Epithelial cell of prostate (primary cell): ENCODE measurements at places on chromosomes 1 and 21.

GRCh38 chr1:60547821-60548220 lies 474.3 kb upstream of the C1orf87 start:
- DNase-seq, result no peak

DNA sequence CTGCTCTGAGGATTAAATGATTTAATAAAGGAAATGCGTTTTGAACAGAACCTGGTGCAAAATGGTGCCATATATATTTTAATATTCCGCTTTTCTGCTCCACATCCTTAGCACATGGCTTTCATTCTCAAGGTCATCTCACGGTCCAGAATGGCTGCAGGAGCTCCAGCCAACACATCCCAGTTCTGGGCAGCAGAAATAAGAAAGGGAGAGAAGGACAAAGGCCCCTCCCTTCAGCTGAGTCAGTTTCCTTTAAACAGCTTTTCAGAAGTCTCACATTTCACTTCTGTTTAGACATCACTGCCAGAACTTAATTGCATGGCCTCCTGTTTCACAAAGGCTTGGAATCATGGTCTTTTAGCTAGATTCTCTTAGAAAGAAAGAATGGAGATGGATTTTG lies 75.2 kb upstream of the LRRN2 start:
- DNase-seq, result no peak

DNA sequence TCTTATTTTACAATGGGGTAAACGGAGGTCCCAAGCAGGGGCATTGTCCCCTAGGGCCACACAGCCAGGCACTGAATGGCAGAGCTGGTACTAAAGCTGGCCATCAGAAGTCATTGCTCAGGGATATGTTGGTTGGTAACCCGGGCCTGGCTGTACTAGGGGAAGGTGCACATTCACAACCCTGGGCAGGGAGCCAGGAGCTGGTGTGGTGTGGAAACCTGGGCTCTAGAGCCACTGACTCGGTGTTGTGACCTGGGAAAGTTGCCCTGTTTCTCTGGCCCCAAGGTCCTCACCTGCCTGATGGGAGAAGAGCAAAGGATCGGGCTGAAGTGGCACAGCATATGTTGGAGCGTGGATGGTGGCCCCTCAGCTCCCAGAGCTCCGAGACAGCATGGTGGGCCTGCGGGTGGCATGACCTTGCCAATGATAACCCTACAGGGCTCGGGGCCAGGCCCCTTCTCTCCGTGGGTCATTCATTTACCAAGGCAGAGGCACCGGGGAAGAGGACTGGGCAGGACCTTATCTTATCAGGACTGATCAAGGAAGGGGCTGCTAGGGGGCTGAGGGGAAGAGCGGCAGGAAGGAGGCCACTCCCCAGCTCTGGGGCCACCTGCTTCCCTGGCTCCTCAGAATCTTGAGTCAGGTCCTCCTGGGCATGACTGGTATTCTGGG lies 274.1 kb downstream of the TRABD2B start:
- no peak for DNase-seq

- DNase-seq, result no peak
Measured at GRCh38 chr1:228900099-228900885, 165.0 kb downstream of the RHOU start.

- DNase-seq, result no peak
Measured at GRCh38 chr1:11729155-11729497, 6.8 kb upstream of the AGTRAP start.

- DNase-seq, result no peak
Measured at GRCh38 chr1:67133177-67133576, 1.6 kb downstream of the C1orf141 start.

- DNase-seq, result no peak
Measured at GRCh38 chr1:157095551-157095950, 4.1 kb downstream of the ETV3L start.

GRCh38 chr1:183310753-183311479 lies 107.3 kb downstream of the NMNAT2 start:
- no peak for DNase-seq

DNA sequence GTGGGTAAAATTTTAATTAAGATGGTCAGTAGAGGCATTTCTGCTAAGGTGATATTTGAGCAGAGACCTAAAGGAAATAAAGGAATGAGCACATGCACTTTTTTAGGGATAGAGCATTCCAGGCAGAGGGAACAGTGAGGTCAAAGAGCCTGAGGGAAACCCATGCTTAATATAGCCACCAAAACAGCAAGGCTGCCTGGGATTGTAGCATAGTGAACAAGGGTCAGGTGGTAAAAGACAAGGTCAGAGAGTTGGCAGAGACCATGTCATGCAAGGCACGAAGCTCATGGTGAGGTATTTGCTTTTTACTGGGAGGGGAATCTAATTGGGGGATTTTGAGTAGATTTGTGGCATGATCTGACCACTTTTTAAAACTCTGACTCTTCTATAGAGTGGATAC lies 344.6 kb upstream of the LRRC7 start:
- DNase-seq, result no peak

DNA sequence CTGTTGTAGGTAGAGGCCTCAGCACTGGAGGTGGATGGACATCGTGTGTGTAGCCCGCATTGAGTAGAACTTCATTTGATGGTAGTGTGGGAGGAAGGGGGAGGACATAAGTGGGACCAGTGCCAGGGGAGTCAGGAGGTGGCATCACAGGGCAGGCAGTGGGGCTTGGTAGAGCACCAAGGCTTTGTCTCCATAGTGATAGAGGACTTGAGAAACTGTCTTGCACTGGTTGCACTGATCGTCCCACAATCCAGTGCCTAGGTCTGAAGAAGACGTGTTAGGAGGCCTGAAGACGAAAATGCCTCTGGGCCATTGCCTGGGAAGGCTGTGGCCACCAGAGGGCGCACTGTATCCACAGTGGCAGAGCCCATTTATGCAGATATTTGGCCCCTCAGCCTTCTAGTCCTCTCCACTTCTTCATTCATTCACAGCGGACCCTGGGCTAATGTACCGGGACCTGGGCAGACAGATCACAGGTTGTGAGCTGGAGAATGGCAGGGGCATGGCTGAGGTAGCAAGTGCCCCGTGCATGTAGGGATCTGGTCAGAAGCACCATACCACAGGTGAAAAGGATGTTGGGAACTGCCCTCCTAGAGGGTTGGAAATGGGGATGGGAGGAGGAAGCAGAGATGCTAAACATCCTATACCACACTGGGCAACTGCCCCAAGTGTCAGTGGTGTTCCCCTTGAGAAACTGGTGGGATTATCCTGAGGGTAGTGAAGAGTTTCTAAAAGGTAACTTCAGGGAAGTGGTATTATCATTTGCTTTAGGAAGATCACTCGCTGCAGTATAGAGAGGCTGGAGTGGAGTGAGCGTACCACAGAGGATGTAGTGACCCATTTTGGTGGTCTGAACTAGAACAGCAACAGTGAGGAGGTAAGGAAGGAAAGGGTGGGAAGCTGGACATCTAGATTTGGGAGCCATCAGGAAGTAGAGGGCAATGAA lies 95.3 kb downstream of the PIK3R3 start:
- peak; percentile 12 for DNase-seq

- DNase-seq, result no peak
Measured at GRCh38 chr1:98429965-98430443, 231.5 kb upstream of the SNX7 start.

DNA sequence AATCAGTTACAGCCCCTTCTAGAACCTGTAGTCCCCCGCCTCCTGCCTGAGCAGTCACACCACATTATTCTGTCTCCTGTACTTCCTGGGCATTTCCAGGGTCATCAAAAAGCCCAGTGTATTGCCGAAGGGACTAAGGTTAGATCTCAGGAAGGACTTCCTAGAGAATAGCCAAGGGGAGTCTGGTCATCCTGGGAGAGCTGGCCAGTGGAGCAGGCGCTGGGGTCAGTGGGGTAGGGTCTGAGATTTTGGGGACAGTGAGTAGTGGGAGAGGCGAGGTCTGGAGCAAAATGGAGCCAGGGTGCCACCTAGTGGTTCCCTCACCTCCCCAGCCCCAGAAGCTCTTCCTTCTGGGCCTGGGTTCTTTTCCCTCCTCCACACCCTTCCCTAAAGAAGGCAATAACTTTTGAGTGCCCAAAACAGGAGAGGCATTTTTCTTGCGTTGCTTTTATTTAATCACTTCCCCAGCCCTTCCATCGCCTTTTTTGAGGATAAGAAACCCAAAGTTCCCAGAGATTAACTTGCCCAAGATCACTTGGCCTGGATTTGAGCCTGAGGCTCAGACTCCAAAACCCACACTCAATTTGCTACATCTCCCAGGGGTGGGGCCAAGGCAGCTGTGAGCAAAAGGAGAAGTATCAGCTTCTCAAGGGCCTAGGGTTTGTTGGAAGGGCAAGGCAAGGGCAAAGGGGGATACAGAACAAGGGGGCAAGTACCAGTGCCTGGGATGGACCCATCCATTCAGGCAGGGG lies 7.3 kb upstream of the PMVK start:
- DNase-seq, result no peak

- no peak for DNase-seq
Measured at GRCh38 chr1:218368686-218369085, 23.6 kb downstream of the TGFB2 start.

- no peak for DNase-seq
Measured at GRCh38 chr1:29999595-29999994, 723.8 kb downstream of the MATN1 start.

DNA sequence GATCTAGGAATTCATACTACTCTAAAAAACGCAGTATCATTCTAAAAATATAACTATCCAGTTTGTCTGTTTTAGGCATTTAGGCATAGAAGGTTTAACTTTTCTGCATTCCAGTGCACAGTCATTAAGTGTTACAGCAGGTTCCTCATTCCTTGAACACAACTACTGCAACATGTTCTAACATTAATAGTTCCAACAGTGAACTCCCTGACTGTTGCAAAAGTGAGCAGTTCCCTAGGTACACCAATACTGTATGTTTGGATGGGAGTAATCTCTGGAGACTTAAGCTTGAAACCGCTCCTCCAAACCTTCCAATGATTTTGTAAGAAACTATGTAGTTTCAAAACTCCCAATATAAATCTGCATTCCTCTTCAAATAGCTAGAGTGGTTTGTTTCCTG lies 46.2 kb downstream of the UCHL5 start:
- no peak for DNase-seq

DNA sequence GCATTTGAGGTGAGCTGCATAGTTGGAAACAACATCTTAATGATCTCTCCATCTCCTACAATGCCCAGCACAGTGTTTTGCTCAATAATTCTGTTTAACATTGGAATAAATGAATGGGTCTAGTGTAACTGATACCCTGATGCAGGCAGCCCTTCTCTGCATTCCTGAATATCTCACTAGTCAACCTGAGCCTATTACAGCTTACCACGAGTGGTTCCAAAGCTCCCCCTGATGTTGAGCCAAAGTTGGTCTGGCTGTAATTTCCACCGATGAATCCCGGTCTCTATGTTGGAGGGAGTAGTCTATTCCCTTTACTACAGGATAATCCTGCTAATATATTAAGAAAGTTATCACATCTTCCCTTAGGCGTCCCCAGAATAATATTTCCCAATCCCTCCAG lies 63.8 kb downstream of the ZBTB18 start:
- no peak for DNase-seq

DNA sequence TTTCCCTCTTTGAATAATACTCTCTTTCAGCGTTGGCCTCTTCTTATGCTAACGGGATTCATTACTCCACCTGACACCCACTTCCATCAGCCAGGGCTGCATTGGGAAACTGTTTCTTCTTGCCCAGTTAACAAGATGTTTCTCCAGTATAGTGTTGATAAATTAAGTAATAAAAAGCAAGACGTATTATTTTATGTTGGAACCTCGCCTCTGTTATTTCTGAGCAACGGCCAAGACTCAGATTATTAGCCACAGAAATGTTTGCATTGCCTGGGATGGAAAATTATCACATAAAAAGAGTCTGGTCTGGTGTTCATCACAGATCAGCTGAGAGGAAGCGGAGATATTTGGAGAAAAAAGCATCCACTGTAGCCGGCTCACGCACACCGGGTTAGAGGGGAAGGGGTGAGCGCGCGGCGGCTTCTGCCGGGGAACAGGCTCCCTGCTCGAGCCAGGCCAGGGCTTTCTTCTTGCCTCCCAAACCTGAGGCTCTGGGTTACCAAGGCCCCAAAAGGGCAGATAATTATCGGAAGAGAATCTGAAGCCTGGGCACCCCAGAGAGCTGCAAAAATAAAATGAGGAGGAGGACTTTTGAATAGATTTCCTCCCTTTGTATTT lies 189.5 kb downstream of the PRDM16 start:
- DNase-seq, result no peak

- no peak for DNase-seq
Measured at GRCh38 chr1:225658041-225658440, 5.1 kb upstream of the ENAH start.

DNA sequence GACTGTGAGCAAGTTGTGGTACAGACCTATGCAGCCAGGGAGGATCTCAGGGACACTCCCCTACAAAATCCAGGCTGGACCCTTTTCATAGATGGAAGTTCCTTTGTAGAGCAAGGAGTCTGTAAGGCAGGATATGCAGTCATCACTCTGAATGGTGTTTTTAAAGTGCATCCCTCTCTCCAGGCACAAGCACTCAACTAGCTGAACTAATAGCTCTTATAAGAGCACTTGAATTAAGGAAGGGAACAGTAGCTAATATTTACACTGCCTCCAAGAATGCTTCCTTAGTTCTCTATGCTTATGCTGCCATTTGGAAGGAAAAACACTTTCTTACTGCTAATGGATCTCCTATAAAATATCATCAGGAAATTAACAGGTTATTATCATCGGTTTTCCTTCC lies 27.0 kb upstream of the SMYD3 start:
- DNase-seq, result no peak

GRCh38 chr1:215402147-215402546 lies 165.0 kb upstream of the KCTD3 start:
- no peak for DNase-seq

DNA sequence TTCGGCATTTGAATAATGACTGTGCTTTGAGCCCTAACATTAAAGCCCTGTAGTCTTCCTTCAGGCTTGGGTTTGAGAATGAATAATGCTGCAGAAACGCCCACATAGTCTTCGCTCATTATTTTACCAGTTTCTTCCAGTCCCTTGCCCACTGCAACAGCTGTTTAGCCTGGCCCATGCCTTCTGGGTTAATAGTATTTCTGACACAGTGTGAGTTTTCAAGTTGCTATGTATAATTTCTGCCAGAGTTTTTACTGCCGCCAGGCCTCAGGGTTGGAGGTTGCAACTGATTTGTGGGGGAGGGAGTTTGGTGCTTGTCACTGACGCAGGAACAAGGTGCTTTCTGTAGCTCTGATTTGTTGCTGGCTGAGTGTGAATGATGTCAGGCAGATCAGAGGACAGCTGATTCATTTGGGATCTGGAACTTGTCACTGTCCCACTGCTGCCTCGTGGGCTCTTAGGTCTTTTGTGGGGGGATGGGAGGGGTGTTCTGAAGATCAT lies 109.8 kb downstream of the MAST2 start:
- no peak for DNase-seq

DNA sequence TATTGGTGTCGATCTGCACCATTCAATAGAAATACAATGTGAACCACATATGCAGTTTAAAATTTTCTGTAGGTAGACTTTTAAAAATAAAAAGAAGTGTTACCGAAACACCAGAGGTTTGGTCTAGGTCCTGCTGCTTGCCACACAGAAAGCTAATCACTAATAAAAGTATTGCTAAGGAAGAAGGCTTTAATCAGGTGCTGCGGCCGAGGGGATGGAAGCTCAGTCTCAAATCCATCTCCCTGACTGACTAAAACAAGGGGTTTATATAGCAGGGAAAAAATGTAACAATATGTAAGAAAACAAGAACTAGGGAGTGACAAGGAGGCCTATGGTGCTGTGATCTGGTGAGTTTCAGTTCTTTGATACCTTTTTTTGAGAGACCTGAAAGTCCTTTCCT lies 99.3 kb downstream of the XPR1 start:
- no peak for DNase-seq

- DNase-seq, result no peak
Measured at GRCh38 chr21:27622631-27623030, 655.7 kb upstream of the ADAMTS5 start.
